Sciatic nerve (tissue), 2 donors: ENCODE measurements at places on chromosomes 16 and 17.
A peak's percentile ranks its signal among the peaks of the same experiment; 100 is the strongest.

DNA sequence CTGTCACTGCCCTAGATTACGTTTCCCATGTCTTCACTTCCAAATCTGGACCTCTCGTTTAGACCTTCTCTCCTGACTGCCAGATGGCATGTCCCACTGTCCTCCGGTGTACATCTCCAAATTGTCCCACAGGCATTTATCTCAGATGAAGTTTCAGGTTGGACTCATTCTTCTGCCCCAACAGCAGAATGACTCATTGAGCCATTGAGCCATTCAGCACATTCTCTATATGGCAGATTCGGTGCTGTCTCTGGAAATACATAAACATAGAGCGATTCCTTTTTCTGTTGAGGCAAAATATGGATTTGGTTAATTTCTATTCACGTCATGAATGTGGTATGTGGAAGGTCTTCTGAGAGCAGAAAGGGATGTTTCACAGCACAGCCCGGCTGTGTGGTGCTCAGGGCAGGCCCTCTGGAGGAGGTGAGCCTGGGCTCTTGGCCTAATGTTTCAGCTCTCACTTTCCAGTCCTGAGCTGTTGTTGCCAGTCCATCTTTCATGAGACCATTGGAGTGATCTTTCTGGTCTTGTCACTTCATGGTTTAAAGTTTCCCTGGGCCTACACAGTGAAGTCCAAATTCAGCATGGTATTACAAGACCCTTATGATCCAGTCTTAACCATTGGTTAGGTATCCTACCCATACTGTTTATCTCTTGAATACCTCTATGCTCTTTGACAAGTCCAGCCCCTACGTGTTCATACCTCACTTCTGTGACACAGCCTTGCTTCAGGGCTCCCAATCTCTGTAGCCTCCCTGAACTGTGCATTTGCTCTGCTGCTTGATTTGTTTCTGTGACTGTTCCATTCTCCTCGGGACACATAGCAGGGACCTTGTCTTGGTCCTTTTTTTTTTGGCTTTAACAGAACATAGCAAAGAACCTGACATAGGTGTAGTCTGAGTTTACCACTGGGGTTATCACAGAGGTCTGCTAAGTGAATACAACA is 15.9 kb downstream of the HAPSTR1 start:
- no peak for DNase-seq

GRCh38 chr17:46869296-46869695 is 17.9 kb downstream of the WNT9B start:
- DNase-seq, result no peak

- DNase-seq, result no peak
Observed at GRCh38 chr17:65345261-65346005, 208.3 kb downstream of the RGS9 start.

GRCh38 chr17:39026980-39027451 is 59.8 kb upstream of the FBXO47 start:
- peak; percentile 81 for DNase-seq

- no peak for DNase-seq
Observed at GRCh38 chr16:56307534-56307873, 116.2 kb downstream of the GNAO1 start.

DNA sequence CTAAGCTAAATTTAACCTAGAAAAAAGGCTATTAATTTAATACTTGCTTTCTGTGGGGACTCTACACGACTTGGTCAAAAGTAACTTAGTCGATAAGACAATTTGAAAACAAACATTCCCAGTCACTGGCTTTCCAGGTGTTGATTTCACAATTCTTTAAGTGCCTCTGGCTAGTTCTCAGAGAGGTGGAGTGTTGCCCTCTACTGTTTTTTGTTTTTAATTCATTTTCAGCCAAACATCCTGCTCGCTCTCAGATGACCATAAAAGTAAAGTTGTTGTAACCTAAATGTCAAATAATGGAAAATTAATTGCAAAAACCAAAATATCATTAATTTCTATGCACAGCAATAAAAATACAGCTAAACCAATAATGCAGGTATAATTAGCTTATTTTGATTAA is 107.1 kb downstream of the MYO1D start:
- no peak for DNase-seq

DNA sequence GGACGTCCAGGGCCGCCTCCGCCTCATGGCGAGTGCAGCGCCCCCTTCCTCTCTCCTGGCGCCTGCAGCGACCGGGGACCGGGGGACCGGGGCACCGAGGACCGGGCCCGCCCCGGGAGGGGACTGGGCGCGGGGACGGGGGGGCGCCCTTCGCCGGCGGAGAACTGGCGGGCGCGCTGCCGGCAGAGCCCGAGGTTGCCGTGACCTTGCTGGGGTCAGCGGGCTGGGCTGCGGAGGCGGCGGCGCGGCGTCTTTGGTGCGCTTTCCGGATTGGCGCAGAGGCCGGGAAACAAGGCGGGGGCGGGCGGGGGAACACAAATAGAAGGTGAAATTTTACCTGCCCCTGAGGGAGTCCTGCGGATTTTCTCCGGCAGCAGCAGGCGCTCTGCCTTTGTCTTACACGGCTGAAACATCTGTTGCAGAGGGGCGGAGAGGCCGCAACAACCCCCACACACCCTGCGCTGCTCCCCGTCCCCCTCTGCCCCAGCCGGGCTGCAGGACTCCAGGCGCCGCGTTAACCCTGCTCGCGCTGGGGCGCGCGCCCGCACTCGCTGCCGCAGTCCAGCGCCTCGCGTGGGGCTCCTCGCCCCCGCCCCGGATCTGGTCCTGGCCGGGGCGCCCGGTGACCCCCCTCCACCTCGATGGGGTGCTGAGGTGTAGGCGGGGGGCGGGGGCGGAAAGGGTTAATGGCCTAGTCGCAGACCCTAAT is 53.5 kb downstream of the SREBF1 start:
- DNase-seq, result no peak

- no peak for DNase-seq
Observed at GRCh38 chr17:10193632-10194031, 4.8 kb downstream of the GAS7 start.

GRCh38 chr17:35448214-35448898 is at the start of gene SLFN13:
SLFN13 (minus strand) TSS chr17:35448766; CDS start chr17:35445680, 3,086 bp downstream.
- peak; percentile 87 for DNase-seq

- peak; percentile 94 for DNase-seq
Observed at GRCh38 chr17:7836596-7837407, 2.8 kb downstream of the KDM6B start.

DNA sequence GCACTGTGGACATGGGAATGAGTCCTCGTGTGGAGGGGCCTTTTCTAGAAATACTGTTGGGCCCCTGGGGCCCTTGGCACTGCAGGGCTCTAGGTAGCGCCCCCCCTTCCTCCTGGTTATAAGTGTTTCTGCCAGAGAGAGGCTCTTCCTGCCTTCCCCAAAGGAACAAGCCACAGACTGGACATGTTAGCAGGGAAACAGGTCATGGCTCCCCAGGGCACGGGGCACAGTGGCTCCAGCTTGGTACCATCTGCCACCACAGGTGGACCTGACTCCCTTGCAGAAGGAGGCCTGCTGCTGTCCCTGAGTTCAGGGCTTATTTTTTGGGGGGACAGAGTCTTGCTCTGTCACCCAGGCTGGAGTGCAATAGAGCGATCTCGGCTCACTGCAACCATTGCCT is 8.8 kb downstream of the PDK2 start:
- no peak for DNase-seq

DNA sequence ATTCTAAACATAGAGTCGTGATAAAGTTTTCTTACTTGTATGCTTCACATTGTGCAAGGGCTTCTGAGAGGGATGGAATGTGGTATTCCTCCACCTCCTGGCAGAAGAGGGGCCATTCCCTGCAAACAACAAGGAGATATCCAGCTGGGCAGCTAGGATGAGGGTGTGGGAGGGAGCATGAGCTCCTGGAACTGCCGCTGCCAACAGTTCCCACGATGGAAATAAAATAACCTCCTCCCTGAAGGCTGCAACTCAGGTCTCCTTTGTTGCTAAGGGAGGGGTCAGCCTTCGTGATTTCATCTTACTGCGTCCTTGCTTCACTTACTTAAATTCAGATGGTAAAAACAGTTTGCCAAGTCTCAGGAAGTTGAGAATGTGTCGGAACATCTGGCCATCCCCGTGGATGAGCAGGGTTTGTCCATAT is 15.6 kb downstream of the PLEKHG4 start:
- no peak for DNase-seq

GRCh38 chr17:19357351-19357750 is 5.2 kb downstream of the B9D1 start:
- DNase-seq, result peak; percentile 39

DNA sequence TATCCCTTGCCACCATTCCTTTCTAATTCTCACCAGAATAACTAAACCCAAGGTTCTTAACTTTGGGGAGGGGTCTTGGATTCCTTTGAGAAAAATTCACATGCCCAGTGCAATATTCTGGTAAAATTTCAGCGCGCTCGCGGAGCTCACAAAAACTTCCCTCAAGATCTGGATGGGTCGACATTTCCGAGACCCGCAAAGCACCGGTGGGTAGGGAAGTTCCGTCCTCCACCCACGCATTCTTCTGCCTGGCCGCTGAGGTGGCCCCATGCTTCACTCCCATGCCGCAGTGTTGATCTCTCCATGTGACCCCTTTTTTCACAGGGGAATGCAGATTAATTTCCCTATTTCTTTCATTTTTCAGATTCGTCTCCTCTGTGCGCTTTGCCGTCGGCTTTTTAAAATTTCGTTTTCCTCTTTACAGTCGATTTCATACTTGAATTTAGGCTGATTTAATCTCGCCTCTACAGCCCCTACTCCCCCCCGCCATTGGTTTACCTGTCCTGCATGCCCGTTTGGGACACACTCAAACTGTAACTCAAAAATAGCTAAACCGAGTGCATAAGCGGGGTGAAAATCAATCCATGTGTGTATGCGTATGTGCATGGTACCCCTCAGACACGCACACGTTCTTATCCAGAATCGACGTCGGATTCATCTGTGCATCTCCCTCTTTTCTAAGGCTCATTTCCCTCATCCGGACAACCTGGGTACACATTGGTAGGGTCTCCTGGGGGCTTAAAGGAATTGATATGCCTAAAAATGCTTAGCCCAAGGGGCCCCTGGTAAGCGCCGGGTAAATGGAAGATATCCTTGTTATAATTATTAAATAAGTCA is 1.4 kb upstream of the SP6 start:
- no peak for DNase-seq

- DNase-seq, result no peak
Observed at GRCh38 chr17:13879961-13880466, 189.3 kb upstream of the COX10 start.

GRCh38 chr16:14186795-14187221 is 115.7 kb downstream of the MRTFB start:
- no peak for DNase-seq

DNA sequence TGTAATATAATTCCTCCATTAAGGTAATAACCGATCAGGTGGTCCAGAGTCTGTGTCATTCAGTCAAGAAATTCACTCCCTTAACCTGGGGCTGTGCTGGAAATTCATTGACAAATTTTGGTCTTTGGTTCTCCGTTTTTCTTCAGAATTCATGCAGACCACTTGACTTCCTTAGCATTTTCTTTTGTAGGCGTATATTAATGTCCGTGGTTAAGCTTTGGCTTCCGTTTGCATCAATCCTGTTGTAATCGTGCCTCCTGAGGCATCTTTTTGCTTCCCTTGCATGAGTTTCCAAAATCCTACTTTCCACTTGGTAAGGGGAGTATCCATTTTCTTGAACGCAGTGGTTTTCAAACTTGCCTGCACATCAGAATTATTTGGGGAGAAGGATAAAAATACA is 9.0 kb downstream of the LRRC37B start:
- no peak for DNase-seq

- DNase-seq, result no peak
Observed at GRCh38 chr16:8614435-8615029, 7.0 kb upstream of the METTL22 start.

DNA sequence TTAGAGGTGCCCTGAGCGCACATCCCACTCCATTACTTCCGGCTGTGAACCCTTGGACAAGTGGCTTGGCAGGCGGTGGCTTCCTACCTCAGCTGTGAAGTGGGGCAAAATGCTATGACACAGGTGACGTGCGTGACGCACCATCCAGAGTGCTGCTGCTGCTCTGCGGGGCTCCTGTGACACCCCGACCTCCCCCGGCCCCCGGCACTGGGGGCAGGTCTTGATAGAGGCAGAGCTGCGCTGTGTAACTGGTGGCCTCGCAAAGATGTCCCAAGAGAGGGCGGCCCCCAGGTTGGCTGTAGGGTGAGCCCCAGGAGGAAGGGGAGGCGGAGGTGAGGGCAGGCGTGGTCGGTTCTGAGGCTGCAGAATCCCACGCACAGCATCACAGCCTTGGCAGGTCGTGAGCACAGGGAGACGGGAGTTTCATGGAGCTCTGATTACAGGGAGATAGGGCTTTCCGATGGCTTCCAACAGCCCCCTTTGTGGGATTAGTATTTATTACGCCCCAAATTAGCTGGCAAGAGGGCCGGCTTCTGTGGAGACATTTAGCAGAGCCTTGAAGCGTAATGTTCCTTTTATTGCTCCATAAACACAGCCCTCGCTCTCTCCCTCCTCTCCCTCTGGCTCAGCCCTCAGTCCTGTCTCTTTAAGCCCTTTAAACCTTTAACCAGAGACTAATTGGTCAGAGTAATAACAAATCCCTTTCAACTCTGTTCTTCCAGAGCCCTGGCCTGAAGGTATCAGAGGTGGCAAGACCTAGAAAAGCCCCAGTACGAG is 328.1 kb downstream of the C16orf95 start:
- no peak for DNase-seq

GRCh38 chr17:78343543-78344201 is 16.2 kb downstream of the SOCS3 start:
- no peak for DNase-seq

DNA sequence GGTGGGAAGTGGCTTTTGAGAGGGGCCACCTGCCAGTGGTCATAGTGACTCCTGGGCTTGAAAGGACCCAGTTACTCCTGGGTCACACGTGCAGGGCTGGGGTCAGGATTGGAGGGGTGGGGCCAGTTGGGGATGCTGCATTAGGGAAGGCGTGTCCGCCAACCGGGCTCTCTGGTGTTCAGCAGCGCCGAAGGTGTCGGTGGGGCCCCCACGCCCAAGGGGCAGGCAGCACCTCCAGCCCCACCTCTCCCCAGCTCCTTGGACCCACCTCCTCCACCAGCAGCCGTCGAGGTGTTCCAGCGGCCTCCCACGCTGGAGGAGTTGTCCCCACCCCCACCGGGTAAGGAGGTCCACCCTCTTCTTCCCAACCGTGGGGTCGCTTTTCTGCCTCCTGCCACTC is 9.5 kb downstream of the ABI3 start:
- no peak for DNase-seq

- no peak for DNase-seq
Observed at GRCh38 chr17:44466339-44466738, 36.9 kb downstream of the GPATCH8 start.

DNA sequence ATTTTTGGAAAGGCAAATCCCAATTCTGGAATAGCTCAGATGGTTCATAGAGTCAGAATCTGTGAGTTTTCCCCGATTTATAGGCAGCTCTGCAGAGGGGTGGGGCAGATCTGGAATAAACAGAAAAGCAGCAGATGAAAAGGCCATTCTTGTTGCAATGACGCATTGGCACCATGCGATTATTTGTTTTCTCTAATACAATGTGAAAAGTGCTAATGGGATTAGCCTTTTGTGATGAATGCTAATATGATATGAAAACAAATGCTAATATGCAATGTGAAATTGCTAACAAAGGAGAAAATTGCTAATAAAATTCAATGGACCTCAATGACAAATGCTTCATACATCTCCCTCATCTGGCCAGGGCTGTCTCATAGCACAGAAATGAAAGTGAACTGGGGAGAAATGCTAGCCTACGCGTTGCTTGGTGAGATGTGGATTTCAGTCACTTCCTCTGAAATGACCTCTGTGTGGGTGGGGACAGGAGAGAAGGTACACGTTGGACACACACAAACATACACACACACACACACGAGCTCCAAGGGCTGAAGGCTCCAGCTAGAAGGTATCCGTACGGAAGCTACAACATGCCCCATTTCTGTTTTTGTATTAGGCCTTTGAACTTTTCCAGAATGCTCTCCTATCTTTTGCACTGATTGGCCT is 394.5 kb downstream of the XYLT1 start:
- DNase-seq, result no peak
